ENCODE measurements at places on chromosomes 7 and 10. TPM values are rescaled to one million over a fixed set of nuclear protein-coding genes. Genes with fewer than 3 reads are reported as not detected.
A peak's percentile ranks its signal among the peaks of the same experiment; 100 is the strongest.

- DNase-seq, result no peak
- H3K27me3 ChIP-seq, result no peaks in the 10 kb centered on the region
- peaks cover 51% of the 10 kb centered on the region for H3K4me1 ChIP-seq
- H3K27ac ChIP-seq, result peak overlapping the region; percentile 86
Observed at GRCh38 chr10:35421553-35422178, 85.4 kb downstream of the CCNY start.

The UCMA gene
- not detected for total RNA-seq

The BTRC gene
- 14.8 TPM for total RNA-seq

DNA sequence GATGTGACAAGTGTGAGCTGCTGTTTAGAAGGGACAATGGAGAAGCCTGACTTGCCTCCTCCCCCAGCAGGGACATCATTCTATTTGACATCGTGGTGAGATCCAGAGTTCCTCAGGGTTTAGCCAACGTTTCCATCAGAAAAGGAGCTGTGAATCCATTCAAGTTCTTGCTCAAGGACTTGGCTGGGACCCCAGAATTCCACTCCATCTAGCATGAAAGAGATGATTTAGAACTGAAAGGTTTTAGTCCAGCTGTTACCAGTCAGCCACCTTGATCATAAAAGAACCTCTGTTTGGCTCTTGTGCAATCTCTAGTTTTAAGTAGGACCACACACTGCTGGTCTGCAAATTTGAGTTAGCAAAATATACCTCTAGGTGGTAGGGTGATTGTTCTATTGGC is 337.6 kb downstream of the FRMD4A start:
- peaks cover 22% of the 10 kb centered on the region for H3K4me1 ChIP-seq
- H3K36me3 ChIP-seq, result no peaks in the 10 kb centered on the region
- DNase-seq, result no peak
- H3K27ac ChIP-seq, result no peak overlapping the region
- no peaks in the 10 kb centered on the region for H3K27me3 ChIP-seq
- no peak overlapping the region for H3K4me3 ChIP-seq

- H3K27ac ChIP-seq, result no peak overlapping the region
- peaks cover 50% of the 10 kb centered on the region for H3K27me3 ChIP-seq
- no peak overlapping the region for H3K4me3 ChIP-seq
- no peak for DNase-seq
Observed at GRCh38 chr7:38655833-38656774, 24.9 kb upstream of the AMPH start.

- H3K4me1 ChIP-seq, result peaks cover 3% of the 10 kb centered on the region
- no peak overlapping the region for H3K27ac ChIP-seq
- no peak for DNase-seq
- no peak overlapping the region for H3K4me3 ChIP-seq
- no peaks in the 10 kb centered on the region for H3K27me3 ChIP-seq
Observed at GRCh38 chr7:25158966-25159365, 33.9 kb upstream of the CYCS start.

DNA sequence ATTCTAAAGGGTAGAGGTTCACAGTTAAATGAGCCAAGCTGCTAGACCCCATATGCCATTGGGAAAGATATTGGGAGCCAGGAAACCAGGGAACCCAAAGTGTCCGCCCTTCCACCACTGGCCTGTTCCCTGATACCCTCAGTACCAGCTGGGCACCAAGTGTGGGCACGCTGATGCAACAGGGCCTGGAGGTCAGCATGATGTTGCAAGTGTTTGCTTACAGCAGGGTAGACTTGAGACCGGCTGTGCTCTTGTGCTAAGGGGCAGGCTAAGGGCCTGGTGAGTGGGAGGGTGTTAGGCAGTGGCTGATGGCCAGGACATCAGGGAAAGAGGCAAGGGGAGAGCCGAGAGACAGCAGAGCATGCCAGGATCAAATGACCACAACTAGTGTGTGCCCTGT is 21.0 kb upstream of the MYL7 start:
- H3K4me1 ChIP-seq, result no peaks in the 10 kb centered on the region
- H3K27me3 ChIP-seq, result peaks cover 20% of the 10 kb centered on the region
- no peaks in the 10 kb centered on the region for H3K36me3 ChIP-seq
- DNase-seq, result no peak
- H3K4me3 ChIP-seq, result no peak overlapping the region
